ENCODE measurements at places on chromosomes 12 and 14.

GRCh38 chr12:25186788-25187402 is 8.1 kb downstream of the DNAI7 start:
- DNase-seq, result no peak

GRCh38 chr12:10896854-10897253 is 12.5 kb downstream of the TAS2R13 start:
- no peak for DNase-seq

GRCh38 chr12:12561371-12562015 is 1.2 kb downstream of the DUSP16 start:
- DNase-seq, result peak; percentile 8

- no peak for DNase-seq
Measured at GRCh38 chr12:78494911-78495310, 369.7 kb upstream of the SYT1 start.

DNA sequence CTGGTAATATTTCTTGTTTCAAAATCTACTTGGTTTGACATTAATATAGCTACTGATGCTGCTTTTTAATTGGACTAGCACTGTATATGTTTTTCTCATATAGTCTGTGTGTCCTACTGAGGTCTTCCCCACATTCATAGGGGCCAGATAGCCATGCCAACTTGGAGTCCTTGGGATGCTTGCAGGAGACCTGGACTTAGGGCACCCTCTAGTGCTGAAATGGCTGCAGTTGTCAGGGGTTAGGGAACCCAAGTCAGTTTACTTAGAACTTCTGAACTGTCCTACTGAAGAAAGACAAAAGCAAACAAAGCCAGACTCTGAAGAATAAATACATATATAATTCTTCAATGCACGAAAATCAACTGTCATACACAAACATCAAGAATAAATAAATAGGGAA is 279.9 kb upstream of the SYT1 start:
- DNase-seq, result no peak

- no peak for DNase-seq
Measured at GRCh38 chr12:63949902-63950301, 105.4 kb downstream of the SRGAP1 start.

GRCh38 chr12:106063826-106064720 is 74.7 kb downstream of the NUAK1 start:
- no peak for DNase-seq

DNA sequence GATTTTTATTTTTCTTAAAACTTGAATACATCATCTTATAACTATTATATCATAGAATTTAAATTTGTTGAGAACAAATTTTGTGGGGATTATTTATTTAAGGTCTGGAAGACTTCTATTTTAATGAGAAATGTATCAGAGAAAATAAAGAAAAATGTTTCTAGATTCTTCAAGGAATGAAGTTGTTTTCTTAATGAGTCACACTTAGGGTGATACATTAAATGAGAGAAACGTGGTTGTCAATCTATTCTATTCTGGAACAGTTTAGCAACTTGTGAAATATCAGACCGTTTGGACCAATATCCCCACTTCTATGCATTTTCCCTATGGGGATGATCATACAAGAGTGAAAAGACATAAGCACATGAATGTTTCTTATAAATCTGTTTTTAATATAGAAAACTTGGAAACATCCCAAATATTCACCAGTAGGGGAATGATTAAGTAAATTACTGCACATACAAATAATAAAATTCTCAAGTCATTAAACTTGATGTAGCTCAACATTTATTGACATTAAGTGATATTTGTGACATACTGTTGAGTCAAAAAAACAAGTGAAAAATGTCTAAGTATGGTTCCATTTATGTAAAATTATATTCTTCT is 88.5 kb downstream of the E2F7 start:
- no peak for DNase-seq

- no peak for DNase-seq
Measured at GRCh38 chr14:60989599-60989998, 8.6 kb downstream of the SLC38A6 start.

- DNase-seq, result no peak
Measured at GRCh38 chr14:101929946-101930345, 34.4 kb upstream of the DYNC1H1 start.
